ENCODE measurements at places on chromosomes 6 and 20. TPM values are rescaled to one million over a fixed set of nuclear protein-coding genes. Genes with fewer than 3 reads are reported as not detected.

The LAMA2 gene
- 2.7 TPM for polyA plus RNA-seq

The KCNK16 gene
- polyA plus RNA-seq, result not detected

The SRMS gene
- not detected for polyA plus RNA-seq

The GRM1 gene
- 0.01 TPM for polyA plus RNA-seq

The FKBP1C gene
- 0.04 TPM for polyA plus RNA-seq

The SRSF12 gene
- polyA plus RNA-seq, result 0.41 TPM

The QRSL1 gene
- 3.6 TPM for polyA plus RNA-seq

The PDSS2 gene
- 7.3 TPM for polyA plus RNA-seq

The HLA-DRB1 gene
- polyA plus RNA-seq, result 7.7 TPM

The HLA-A gene
- polyA plus RNA-seq, result 259 TPM

The RSPH9 gene
- 0.14 TPM for polyA plus RNA-seq

The BMP5 gene
- polyA plus RNA-seq, result 0.04 TPM

The KCNQ2 gene
- 0.01 TPM for polyA plus RNA-seq

The BNIP5 gene
- not detected for polyA plus RNA-seq

The ALDH5A1 gene
- polyA plus RNA-seq, result 2.2 TPM

The MCHR2 gene
- not detected for polyA plus RNA-seq

The ADGRF1 gene
- polyA plus RNA-seq, result 47.9 TPM

The FAM110A gene
- 24.6 TPM for polyA plus RNA-seq

The CFAP206 gene
- 0.04 TPM for polyA plus RNA-seq

The COL11A2 gene
- 1.3 TPM for polyA plus RNA-seq

The PRIM2 gene
- polyA plus RNA-seq, result 4.5 TPM

The LINC00237 gene
- polyA plus RNA-seq, result not detected

The WFDC12 gene
- polyA plus RNA-seq, result 4.3 TPM

The IL17F gene
- polyA plus RNA-seq, result 0.16 TPM

The ARMH2 gene
- polyA plus RNA-seq, result not detected

The BEND3 gene
- polyA plus RNA-seq, result 0.82 TPM

The SLC35D3 gene
- not detected for polyA plus RNA-seq

The ZSCAN23 gene
- polyA plus RNA-seq, result 0.14 TPM

The RGS19 gene
- 5.0 TPM for polyA plus RNA-seq

The GPR31 gene
- polyA plus RNA-seq, result not detected

The BLCAP gene
- 80.2 TPM for polyA plus RNA-seq

The GSTA2 gene
- not detected for polyA plus RNA-seq

The BPIFB2 gene
- 0.85 TPM for polyA plus RNA-seq

The RTN4IP1 gene
- 2.5 TPM for polyA plus RNA-seq

The HSPA1L gene
- 0.39 TPM for polyA plus RNA-seq

The PRRC2A gene
- polyA plus RNA-seq, result 76.6 TPM

The WDR27 gene
- polyA plus RNA-seq, result 10.3 TPM

The TSHZ2 gene
- 4.6 TPM for polyA plus RNA-seq

The BEND6 gene
- 0.08 TPM for polyA plus RNA-seq

The GABRR1 gene
- 0.20 TPM for polyA plus RNA-seq

The HLA-DOB gene
- 0.75 TPM for polyA plus RNA-seq

The OR12D3 gene
- polyA plus RNA-seq, result not detected

The MUC21 gene
- polyA plus RNA-seq, result 912 TPM

The CPNE5 gene
- polyA plus RNA-seq, result 0.73 TPM

The NOP56 gene
- 175 TPM for polyA plus RNA-seq

The DDX43 gene
- 0.60 TPM for polyA plus RNA-seq

The B3GALT4 gene
- polyA plus RNA-seq, result 27.2 TPM

The TBXT gene
- polyA plus RNA-seq, result not detected

The LHFPL5 gene
- polyA plus RNA-seq, result not detected

The NR2E1 gene
- polyA plus RNA-seq, result 0.02 TPM

Measured in esophagus (tissue), 2 donors.